ENCODE measurements at places on chromosomes 11 and 22.
A peak's percentile ranks its signal among the peaks of the same experiment; 100 is the strongest.

GRCh38 chr11:40293655-40294348 lies 1165.7 kb downstream of the LRRC4C start:
- no peak for DNase-seq

GRCh38 chr11:65883058-65883761 lies 3.6 kb downstream of the CTSW start:
- no peak for DNase-seq

DNA sequence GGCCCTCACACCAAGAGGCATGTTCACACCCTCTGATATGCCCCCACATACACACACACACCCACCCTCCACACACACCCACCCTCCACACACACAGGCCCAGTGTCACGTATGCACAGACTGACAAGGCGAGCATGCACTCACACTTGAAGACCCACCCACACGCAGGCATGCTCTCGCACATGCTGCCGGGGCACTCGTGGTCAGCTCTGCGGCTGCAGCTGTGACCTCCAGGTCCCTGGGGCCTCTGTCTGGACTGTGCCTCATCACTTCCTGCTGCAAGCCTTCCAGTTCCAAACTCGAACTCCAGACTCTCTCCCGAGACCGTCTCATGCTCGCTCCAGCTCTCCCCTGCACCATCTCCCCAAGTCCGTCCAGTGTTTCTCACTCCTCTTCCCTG lies 9.5 kb downstream of the DCHS1 start:
- DNase-seq = no peak

GRCh38 chr22:23002612-23003180 lies 67.6 kb upstream of the GNAZ start:
- DNase-seq = no peak

DNA sequence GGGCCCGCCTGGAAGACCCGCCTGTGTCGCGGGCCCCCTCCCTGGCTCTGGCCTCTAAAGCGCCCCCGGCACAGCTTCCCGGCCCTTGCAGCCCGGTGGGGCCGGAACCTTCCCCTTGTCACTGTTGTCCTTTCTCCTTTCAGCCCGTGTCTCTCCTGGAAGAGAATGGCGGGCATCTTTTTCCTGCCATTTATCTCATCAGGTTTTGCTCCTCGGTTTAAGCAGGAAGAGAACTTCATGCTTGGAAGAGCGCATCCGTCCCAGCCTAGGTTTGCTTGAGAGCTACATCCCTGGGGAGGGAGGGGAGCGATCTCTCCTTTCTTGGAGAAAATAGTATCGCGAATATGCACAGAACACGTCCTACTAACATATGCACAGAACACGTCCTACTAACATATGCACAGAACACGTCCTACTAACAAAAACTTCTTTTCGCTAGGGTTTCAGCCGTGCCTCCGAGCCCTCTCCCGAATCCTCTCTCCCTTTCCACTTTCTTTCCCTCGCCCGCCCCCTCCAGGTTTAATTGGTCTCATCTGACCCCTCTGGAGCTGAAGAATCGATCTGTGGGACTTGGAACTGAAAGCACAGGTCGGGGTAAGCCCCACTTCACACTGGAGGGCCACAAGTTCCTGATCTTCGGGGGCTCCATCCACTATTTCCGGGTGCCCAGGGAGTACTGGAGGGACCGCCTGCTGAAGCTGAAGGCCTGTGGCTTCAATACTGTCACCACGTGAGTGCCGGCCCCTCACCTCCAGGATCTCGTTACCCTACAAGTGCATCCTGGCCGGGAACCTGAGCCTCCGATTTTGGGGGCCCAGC lies 1.2 kb downstream of the GLB1L3 start:
- DNase-seq = no peak

- no peak for DNase-seq
Observed at GRCh38 chr11:133906746-133907145, 50.0 kb downstream of the IGSF9B start.

GRCh38 chr22:28909375-28909774 lies 26.0 kb downstream of the ZNRF3 start:
- no peak for DNase-seq

- DNase-seq = no peak
Observed at GRCh38 chr11:285021-285893, 3.7 kb upstream of the PGGHG start.

GRCh38 chr11:102244681-102245409 lies 72.4 kb upstream of the BIRC3 start:
- DNase-seq = no peak

DNA sequence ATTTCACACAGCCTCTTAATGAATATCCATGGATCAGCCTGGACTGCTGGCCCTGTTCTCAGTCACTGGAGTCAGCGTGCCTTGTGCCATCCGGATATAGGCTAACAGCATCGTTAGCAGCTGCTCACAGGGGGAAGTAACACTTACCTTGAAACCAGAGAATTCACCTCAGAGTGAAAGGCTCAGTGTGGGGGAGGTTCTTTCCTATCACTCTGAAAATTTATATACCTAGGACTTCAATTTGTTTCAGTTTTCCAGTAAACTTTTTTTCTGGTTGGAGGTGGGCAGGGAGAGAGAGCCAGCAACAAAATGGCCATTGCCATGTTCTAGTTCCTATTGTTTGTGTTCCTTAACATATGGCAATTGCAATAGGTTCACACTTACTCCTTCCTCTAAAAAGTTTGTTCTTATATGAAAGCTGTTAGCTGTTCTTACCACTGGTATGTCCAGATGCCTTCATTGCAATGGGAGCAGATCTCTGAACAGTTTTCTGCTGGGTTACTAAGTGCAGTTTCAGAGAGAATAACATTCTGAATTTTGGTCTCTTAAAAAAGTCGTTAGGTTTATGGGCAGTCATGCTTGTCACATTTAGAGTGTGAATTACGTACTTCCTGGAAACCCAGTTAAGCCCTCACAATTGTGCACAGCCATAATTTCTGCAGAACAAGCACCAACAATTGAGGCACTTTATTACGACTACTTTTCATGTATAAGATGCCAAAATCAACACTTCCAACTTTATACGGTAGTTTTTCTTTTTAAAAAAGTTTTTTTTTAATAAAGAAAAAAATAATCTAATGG lies 247.6 kb downstream of the CADM1 start:
- DNase-seq = no peak

DNA sequence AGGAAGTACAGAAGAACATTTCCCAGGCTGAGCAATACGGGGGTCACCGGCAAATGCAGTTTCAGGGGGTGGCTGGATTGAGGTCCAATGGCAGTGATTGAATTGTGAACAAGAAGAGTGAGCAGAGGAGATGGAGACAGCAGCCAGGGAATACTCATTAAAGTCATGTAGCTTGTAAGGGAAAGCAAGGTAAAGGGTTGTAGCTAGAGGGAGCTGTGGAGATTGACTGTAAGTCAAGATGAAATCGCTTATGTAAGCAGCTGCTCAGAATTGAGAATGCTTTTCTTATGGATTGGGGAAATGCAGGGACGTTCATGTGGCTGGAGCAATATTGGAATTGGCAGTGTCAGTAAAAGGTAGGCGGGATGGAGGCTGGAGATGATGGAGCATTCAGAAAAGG lies 111.4 kb upstream of the TBCEL start:
- DNase-seq = no peak

DNA sequence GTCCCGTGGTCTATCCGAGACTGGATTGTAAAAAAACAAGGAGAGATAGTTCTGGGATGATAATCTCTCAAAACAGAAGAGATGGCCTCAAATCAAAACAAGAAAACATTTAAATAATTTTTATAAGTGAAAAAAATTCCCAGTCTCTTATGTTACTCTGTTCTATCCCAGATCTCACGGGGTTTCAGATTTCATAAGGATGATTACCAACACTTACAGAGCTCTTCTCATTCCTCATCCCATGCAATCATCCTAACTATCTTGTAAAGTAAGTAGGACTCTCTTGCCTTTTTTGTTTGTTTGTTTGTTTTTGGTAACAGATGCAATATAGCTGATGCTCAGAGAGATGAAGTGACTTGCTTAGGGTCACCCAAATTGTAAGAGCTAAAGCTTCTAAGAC lies 20.0 kb upstream of the ZBTB16 start:
- no peak for DNase-seq

DNA sequence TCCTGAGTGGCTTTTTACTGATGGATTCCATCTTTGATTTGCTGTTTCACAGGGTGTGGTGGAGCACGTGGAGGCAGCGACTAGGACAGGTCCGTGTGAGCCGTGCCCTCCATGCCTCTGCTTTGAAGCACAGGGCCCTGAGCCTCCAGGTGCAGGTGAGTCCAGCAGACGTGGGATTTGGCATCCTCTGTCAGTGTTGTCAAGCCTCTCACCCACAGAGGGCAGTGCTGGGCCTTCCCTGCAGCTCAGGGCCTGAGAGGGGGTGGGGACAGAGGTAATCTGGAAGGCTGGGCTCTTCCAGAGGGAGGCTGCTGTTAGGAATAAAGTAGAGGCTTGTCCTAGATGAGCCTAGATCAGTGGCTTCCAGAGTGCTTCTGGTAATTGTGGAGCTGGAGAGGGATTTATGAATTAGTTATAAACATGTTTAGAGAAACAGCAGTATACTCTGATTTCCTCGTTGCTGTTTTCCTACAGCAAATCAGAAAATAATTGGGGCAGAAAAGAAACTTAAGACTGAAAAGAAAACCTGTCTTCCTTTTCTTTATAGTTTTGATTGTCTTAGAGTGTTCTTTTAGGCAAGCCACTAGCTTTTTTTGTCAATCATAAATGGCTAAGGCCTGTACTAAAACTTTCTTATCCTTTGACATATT lies 65.0 kb downstream of the SFI1 start:
- peak; percentile 4 for DNase-seq

- no peak for DNase-seq
Observed at GRCh38 chr22:43272301-43272700, 70.9 kb downstream of the SCUBE1 start.

GRCh38 chr11:32920570-32920969 lies 28.0 kb downstream of the QSER1 start:
- no peak for DNase-seq

DNA sequence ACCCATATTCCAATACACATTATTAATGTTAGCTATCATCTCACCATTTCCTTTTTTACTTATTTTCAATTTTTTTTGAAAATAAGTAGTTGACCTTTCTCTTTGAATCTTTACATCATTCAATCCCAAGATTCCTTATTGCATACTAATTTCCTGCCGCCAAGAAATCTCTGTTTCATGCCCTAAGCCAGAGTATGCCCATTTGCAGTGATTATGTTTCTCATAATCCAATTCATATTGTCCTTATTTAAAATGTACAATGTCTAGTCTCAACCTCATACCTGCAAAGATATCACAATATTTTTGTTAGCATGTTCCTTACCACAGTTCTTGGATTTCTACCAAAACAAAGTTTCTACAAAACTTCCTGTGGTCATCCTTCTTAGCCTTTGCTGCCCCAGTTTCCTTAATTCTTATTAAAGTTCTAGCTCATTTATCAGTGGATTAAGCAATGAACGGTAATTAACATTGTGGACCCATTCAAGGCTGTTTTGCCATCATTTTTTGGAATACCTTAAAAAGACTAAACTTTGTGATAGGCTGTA lies 75.3 kb downstream of the CD44 start:
- DNase-seq = no peak

DNA sequence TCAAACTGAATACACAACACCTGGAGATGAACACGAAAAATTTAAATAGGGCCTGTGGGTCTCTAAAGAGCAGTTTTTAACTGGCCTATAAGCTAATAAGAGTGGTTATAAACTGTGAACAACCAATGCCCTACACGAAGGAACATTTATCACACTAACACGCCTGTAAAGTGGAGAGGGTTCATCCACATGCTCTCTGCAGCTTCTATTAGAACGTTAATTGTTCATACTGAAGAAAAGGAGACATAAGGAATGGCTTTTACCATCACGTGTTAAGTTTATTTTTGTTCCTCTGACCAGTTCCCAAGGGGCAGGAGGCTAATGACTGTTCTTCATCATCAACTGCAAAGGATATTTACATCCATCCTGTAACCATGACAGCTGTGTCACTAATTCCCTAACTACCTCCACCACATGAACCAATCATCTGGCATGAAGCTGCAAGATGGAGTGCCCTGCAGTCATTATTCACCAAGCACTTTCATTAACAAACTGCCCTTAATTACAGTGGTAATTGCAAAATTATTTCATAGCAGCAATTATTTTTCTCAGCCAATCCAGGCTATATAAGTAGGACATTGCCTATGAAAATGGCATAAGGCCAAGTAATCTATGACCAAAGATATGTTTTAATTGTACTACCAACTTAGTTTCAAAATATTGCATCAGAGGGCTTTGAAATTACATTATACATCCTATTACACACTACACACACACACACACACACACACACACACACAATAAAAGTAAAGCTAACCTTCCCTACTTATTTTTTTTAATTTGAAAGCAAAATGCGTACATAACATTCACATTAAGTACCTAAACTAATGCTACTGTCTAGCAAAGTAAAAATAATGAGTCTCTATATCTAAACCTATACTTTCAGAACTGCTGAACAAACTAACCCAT lies 186.7 kb downstream of the CADM1 start:
- DNase-seq = no peak

DNA sequence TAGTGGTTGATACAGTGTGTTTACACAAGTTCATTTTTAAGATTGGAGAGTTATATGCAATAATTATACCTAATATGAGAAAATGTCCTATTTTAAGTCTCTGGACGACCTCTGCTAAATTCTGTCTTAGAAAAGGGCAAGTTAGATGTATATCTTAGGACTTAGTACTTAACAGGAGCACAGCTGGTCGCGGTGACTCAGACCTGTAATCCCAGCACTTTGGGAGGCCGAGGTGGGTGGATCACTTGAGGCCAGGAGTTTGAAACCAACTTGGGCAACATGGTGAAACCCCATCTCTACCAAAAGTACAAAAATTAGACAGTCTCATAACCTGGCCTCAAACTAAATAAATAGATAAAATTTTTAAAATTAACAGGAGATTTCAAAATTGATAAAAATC lies 27.2 kb downstream of the BSX start:
- no peak for DNase-seq

DNA sequence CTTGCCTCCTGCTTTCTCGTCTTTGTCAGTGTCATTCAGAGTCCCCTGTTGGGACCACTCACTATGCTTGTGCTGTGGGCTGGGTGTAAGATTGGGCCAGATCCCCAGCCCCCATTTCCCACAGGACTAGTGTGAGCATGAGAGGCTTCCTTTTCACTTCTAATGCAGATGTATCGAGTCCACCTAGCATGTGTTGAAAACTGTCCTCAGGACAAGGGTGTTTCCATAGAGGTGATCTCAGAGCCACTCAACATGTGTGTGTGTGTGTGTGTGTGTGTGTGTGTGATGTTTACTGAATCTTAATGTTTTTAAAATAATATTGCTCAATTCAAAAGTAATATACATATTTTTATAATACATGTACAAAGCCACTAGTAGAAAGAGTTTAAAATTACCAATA lies 11.4 kb upstream of the CD44 start:
- no peak for DNase-seq

DNA sequence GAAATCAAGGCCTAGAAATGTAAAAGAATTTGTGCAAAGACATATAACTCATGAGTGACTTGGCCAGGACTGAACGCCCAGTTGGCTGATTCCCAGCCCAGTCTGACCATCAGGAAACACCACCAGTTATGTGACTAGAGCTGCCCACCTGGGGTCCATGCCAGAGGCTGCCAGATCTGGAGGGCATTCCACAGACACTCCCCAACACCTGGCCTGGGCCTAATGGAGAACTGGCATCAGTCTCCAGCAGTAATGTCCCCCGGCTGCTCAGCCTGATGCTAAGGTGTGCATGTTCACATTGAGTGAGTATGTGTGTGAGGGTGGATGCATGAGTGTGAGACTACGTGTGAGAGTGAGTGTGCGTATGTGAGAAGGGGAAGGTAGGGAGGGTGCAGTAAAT lies 15.7 kb downstream of the PLAAT3 start:
- DNase-seq = no peak

- no peak for DNase-seq
Observed at GRCh38 chr11:123490527-123490926, 60.5 kb downstream of the GRAMD1B start.
